Brain microvascular endothelial cell (primary cell): ENCODE measurements at places on chromosomes 13 and 19.

DNA sequence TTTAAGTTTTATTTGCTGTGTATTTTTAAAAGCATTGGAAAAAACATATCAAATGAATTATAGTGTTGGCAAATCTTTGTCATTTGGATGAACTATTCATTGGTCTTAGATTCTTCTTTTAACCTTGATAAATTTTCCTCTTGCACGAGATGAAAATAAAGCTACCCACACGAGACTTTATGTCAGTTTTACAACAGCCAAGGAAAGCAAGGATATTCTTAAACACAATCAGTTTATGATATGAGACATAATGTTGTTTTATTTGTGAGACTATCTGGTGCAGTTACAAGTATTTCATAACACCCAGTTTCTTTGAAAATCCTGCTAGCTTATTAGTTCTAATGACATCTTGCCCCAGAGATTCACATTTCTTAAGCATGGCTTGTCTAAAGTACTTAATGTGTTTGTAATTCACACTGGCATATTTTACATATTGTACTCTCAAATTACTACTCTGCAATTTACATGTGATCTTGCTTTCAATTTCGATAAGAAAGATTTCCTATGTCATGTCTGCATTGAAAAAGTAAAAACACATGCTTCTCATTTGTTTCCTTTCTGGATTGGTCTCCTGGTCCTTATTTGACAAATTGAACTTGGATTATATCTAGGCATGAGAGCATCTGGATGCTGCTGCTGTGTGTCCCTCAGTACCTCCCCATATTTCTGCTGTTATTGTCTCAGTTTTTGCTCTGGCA is 955.5 kb upstream of the PCDH9 start:
- DNase-seq: no peak

DNA sequence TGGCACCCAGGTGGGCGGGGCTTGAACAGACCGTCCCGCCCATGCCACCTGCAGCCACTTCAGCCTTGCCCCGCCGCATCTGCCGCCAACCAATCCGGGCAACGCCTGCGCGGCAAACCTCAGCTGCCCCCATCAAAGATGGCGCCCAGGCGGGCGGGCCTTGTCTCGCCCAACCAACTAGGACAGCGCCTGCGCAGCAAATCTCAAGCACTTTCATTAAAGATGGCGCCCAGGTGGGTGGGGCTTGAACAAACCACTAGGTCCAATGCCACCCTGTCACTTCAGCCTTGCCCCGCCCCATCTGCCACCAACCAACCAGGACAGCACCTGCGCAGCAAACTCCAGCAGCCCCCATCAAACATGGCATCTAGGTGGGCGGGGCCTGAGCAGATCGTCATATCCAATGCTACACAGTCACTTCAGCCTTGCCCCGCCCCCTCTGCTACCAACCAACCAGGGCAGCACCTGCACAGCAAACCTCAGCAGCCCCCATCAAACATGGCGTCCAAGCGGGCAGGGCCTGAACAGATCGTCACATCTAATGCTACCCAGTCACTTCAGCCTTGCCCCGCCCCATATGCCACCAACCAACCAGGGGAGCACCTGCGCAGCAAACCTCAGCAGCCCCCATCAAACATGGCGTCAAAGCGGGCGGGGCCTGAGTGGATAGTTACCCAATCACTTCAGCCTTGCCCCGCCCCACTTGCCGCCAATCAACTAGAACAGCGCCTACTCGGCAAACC is 1.4 kb downstream of the PEG3 start:
- peak; percentile 77 for DNase-seq

DNA sequence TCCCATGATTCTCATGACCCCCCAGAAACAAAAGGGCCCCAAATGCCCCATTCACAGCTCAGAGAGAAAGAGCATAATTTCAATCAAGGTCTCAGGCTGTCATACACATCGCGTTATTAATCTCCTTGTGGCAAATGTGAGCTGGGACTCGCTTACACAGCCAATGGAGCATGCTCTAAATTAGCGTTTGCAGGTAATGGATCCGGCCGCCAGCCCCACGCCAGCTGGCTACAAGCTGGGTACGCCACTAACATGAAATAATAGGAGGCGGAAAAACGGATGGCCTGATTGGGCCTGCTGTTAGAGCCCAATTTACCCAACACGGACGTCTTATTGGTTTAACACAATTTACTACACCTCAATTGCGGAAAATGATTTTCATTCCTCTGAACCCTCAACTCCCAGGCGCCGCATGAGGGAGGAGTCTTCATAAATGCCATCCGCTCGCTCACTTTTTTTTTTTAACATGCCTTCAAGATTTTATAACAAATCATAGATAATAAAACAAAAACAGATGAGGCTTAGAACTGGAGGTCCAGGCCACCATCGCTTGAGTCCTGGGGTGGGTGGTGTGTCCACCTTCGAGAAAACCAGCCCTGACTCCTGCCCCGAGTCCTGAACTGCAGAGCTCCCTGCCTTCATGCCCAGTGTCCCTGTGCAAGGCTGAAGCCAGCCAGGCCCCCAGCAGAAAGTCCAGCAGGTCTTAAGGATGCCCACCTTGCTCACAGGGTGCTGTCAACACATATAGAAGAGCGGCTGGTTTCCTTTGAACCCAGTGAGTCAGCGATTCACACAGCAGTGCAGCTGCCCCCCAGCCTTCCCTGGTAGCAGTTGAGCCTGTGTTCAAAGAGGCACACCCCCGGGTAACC is 62.1 kb downstream of the PEPD start:
- DNase-seq: no peak

- DNase-seq: no peak
Observed at GRCh38 chr13:75996582-75996981, 360.5 kb downstream of the LMO7 start.

- DNase-seq: no peak
Observed at GRCh38 chr19:8143041-8143440, 6.4 kb downstream of the FBN3 start.

DNA sequence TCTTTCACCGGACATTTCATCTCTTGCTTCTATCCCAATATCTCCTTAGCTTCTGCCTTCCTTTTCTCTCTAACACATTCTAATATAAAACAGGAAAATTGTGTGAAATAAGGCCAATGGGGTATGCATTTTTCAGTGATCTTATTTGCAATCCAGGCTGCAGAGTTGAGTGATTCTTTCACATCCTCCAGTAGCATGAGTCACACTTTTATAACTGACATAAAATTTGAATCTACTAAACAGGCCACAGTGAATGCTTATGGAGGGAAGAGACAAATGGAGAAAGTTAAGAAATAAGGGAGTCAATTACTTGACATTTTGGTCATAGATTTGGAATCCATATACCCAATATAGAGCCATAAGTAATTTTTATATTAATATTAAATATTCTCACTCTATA is 1037.0 kb upstream of the SPRY2 start:
- no peak for DNase-seq

DNA sequence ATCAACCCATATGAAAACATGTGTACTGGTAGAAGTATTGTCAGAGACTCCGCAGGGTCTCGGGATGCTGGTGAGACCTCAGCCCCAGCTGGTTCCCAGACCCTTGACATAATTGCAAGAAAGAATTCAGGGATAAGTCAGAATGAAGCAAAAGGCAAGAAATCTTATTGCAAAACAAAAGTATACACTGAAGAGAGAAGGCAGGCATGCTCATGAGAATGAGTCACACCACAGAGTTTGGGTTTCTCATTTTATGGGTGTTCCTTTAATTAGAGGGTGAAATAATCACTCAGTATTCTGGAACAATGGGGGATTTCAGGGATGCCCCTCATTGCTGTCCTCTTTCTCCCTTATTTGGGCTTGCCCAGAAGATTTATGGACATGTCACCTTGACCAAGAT is 1423.8 kb upstream of the MIR17HG start:
- DNase-seq: no peak

DNA sequence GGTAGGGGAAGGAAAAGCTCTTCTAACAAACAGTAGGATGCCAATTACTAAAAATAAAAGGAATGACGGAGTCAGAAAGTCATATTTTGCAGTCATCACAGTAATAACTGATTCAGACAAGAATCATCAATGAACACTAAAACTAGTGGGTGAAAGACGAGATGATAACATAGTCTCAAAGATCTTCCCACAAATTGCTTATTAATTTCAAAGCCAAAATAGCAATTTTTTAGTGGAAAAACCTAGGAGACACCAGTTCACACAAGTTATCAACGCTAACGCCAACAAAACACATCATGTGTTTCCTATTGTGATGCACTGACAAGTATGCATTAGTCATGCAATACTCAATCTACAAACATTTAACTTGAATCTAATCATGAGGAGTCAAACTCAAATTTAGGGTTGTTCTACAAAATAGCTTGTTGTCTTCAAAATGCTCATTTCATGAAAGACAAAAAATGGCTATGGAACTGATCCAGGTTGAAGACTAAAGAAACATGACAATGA is 18.6 kb downstream of the ZNF233 start:
- DNase-seq: peak; percentile 12

DNA sequence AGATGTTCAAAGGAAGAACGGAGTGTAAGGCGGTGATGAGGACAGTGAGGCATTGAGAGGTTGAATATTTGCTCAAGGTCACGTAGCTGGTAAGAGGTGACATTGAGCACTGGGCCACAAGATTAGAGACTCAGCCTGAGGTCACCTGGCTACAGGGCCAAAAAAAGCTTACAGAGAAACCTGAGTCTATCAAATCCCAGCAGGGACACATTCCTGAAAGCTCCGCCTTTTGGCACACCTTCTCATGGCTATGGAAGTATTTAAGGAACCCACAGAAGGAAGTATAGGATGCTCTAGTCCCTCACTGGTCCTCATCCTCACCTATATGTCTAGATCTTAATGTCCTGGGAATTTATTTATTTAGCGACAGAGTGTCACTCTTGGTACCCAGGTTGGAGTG is 17.4 kb downstream of the ZNF586 start:
- DNase-seq: no peak

DNA sequence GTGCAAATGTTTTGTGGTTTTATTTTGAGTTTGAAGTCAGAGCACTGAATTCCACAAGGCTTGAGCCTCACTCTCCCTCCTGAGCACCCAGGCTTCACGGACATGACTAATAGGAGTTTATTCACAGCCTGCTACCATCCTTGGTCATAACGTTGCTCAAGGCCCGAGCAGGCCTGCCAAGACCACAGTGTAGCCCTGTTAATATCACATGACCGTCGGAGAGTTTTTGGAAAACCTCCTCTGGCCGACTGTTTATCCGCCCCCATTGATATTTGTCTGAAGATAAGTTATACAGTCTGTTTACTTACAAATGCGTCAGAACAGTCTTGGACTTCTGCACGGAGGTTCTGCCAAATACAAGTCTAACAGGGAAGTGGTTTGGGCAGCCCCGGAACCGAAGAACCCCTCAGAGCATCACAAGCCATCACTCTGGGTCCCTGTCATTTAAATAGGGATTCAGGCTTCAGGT is 89.9 kb downstream of the COL4A2 start:
- DNase-seq: peak; percentile 100

DNA sequence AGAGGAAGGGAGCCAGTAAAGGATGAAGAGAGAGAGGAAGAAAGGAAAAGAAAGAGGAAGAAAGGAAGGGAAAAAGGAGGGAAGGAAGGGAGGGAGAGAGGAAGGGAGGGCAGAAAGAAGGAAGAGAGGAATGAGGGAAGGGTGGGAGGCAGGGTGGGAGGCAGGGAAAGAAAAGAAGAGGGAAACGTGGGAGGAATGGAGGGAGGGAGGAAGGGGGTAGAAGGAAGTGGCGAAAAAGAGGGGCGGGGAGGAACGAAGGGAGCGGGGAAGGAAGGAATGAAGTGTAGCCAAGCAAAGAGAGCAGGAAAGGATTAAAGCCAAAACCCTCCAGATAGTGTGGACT is 53.1 kb downstream of the SOX1 start:
- DNase-seq: no peak

DNA sequence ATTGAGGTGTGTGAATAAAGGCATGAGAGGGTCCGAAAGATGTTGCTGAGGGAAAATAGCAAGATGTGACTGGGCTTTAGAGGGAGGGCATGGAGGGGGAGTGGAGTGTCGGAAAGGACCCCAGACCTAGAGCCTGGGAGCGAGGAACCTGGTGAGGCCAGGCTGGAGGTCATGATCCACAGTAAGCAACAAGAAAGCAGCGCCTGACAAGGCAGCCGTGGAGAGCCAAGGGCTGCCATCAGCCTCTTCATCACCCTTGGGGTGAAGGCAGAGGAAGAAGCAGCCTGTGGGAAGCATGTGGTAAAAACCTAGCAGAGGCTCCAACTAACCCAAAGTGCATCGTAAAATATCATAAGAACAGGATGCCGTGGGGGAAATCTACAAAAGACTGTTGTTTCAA is 162.8 kb upstream of the SOX1 start:
- DNase-seq: no peak

- no peak for DNase-seq
Observed at GRCh38 chr19:17091758-17092333, 16.3 kb downstream of the MYO9B start.

DNA sequence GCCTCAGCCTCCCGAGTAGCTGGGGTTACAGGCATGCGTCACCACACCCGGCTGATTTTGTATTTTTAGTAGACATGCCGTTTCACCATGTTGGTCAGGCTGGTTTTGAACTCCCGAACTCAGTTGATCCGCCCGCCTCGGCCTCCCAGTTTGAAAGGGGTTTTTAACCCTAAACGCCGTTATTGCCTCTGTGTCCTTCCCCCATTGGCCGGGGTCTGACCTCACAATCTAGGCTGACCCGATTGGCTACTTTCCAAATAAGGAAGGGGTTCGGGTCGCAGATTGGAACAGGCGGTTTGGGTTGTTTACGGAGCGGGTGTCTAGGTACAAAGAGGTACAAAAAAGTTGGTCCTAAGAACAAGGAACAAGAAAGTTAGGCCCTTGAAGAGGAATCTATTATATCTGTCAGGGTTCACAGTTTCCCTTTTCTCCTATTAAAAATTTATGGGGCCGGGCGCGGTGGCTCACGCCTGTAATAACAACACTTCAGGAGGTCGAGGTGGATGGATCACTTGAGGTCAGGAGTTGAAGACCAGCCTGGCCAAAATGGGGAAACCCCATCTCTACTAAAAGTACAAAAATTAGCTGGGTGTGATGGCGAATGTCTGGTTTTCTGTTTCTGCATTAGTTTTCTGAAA is 1.0 kb downstream of the ZNF253 start:
- no peak for DNase-seq

- DNase-seq: no peak
Observed at GRCh38 chr13:24247016-24247415, 62.4 kb upstream of the C1QTNF9 start.

GRCh38 chr13:105579821-105580710 is 955.4 kb downstream of the EFNB2 start:
- DNase-seq: no peak

GRCh38 chr13:21077788-21078353 is 16.5 kb upstream of the LATS2 start:
- DNase-seq: no peak

GRCh38 chr13:44004878-44005277 is 125.2 kb downstream of the LACC1 start:
- DNase-seq: peak; percentile 77

DNA sequence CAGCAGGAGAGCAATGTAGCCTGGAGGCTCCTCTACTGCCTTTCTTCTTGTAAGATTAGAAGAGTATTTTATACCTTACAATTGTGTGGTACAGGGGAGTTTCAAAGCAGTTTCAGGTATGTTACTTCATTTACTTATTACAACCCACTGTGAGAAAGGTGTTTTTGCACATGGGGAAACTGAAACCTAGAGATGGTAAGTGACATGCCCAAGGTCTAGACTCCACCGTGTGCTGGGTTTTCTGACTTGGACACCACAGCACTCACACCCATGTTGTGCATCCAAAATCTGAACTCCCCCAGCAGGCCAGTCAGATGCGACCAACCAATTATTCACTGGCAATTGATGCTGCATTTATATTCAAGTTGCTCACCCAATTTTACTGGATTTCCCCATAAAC is 22.8 kb downstream of the ERICH6B start:
- no peak for DNase-seq
